ENCODE measurements at places on chromosomes 3 and 15.

DNA sequence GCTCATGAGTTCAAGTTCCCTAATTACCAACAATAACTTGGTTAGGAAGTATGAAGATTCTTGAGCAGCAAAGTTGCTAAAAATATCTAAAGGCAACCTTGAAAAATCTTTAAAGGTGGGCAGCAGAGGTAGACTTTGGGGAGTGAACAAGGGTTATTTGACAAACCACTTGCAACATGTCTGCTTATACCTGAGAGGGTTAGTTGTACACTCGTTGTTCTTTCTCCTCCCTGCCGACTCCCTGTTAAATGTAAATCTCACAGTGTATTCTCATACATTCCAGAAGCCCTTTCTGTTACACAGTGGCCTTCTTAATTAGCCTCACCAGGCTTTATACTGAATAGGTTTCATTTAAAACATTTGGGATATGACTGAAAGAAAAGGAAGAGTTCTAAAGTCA lies 121.7 kb downstream of the ARNT2 start:
- DNase-seq, result no peak

DNA sequence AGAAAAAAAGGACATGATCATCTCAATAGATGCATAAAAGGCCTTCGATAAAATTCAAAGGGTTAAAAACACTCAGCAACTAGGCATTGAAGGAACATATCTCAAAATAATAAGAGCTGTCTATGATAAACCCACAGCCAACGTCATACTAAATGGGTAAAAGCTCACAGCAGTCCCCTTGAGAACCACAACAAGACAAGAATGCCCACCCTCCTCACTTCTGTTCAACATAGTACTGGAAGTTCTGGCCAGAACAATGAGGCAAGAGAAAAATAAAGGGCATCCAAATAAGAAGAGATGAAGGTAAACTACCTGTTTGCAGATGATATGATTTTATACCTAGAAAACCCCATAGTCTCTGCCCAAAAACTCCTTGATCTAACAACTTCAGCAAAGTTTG lies 619.7 kb upstream of the LMCD1 start:
- DNase-seq, result no peak

- no peak for DNase-seq
These were observed 14.2 kb upstream of the MTMR10 start for GRCh38 chr15:31005660-31006059.

DNA sequence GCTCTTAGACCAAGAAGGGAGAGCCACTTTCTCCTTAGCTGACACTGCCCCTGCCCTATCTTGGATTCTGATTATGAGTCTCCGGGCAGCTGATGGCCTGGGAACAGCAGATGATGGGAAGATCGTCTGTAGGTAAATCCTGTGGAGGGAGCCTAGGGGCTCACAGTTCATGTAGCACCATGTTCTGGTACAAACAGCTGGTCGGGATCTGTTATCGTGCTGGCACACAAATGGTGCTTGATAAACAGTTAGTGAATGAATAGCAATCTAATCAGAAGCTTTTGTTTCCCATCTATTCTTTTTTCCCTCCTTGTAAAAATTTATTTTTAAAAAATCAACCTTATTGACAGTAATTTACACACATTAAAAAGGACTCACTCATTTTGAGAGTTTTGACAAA lies 26.8 kb downstream of the CDCP1 start:
- no peak for DNase-seq

DNA sequence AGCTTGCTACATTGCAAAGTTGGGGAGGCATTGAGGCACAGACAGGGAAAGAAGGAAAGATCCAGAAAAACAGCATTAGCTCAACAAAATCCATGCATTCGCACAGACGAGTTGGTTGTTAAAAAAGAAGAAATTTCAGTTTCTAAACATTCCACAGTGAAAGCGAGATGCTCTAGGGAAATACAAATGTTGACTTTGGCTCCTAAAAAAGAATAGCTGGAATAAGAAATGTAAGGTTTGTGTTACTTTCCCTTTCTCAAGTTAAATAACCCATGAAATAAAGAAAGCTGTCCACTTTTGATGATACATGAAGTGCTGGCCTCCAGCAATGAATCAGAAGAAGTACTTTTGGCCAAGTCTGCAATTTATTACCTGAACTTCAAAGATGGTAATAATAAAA lies 465.1 kb downstream of the ERC2 start:
- DNase-seq, result no peak

- peak; percentile 45 for DNase-seq
These were observed 175.8 kb upstream of the MME start for GRCh38 chr3:154904328-154904727.

- DNase-seq, result no peak
These were observed 46.7 kb downstream of the RTP1 start for GRCh38 chr3:187243933-187244524.

- no peak for DNase-seq
These were observed 1.4 kb downstream of the PAQR5 start for GRCh38 chr15:69299943-69300588.

- DNase-seq, result no peak
These were observed 302.8 kb upstream of the MDFIC2 start for GRCh38 chr3:70615286-70615685.

GRCh38 chr15:42384597-42384996 lies 25.3 kb downstream of the CAPN3 start:
- no peak for DNase-seq

DNA sequence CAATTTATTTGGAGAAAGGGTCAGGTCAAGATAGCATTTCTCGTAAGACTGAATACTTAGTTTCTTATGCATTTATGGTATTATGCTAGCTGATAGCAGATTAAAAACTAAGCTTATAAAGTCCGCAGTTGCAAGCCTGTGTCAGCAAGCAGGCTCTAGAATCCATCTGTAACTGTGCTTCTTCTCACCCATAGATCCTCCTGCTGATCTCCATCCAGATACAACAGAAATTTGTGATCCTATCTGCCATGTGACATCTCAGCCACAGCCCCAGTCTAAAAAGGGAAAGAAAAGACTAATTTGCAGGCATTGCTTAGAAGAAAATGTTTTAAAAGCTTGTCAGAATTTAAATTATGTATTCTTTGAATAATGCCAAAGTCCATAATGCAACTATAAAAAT lies 265.4 kb upstream of the CCDC54 start:
- DNase-seq, result no peak

DNA sequence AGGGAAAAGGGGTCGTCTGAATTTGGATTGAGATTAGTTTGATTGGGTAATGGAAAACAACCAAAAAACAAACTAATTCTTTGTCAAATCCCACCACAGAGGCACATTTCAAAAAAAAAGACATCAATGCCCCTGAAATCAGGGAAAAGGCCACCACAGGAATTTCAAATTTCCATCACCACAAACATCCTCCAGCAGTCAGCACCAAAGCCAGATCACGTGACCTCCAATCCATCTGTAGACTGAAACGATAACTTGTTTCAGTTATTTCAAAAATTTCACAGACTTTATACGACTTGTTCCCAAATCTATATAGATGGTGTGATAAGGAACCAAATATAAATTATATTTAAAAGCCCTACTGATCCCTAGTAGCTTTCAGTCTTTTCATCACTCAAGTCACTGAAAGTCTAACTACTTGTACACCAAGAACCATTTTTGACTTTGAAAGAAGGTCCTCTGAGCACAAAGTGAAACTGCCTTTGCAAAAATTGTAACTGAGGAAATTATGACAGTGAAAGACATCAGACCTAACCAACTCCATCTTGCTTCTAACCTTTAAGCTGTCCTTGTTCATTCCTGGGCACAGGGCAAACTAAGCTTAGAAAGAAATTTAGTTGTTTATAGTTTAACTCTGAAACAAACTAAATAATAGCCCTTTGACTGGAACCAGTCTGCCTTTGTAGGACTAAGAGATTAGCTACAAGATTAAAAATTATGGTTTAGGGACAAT lies 48.1 kb upstream of the PLCL2 start:
- no peak for DNase-seq

- DNase-seq, result no peak
These were observed 36.7 kb downstream of the CMTM7 start for GRCh38 chr3:32428092-32429068.

- DNase-seq, result no peak
These were observed 56.3 kb downstream of the CDIN1 start for GRCh38 chr15:36635681-36636080.

DNA sequence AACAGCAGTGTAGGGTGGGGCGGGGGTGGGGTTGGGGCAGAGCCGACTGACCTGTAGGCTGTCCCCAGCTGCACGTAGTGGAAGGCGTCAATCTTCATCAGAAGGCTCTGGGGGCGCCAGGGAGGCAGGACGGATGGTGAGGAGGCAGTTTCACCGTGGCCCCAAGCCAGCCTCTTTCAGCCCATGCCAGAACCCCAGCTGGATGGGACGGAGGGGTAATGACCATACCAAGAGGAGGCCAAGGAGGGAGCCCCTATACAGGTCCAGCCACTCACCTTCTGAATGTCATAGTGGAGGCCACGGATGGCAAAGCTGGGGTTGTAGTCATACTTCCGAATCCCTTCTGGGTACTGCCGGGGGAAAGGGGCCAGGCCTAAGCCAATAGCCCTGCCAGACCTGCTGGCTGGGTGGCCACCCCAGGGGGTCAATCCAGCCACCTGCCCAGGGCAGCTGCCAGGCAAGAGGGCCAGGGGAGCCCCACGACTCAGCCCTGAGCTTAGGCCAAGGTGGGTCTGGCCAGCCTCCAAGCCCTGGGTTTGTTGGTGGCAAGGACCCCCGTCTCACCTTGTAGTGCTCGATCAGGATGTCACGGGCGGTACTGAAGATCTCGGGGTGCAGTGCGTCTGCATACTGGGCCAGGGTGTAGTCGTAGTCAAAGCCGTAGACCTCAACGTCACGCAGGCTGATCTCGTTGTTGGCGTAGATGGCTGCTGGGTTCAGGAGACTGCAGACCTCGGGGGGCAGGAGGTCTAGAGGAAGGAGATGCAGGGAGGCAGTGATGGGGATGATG lies 4.9 kb downstream of the NT5DC2 start:
- no peak for DNase-seq

- DNase-seq, result no peak
These were observed 2.7 kb upstream of the LMAN1L start for GRCh38 chr15:74809956-74810355.

DNA sequence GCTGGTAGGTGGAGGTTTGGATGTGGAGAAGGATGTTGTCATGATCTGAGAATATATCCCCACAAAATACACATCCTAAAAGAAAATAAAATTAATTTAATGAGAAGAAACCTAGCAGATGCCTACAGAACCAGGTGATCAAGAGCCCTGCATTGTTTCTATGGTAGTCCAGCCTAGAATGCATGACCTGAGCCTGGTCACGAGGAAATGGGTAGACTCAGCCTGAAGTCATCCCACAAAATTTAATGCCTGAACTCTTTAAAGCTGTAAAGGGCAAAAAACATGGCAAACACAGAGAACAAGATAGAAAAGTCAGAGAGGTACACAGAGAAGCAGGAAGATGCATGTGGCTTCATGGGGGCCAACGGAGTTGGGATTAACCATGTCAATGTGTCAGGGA lies 36.0 kb downstream of the LDHAL6B start:
- no peak for DNase-seq

- no peak for DNase-seq
These were observed 134.0 kb downstream of the IL5RA start for GRCh38 chr3:2976212-2976611.

- DNase-seq, result no peak
These were observed 40.1 kb downstream of the VGLL4 start for GRCh38 chr3:11603628-11604027.

GRCh38 chr15:52649686-52650085 lies 29.5 kb downstream of the ATOSA start:
- DNase-seq, result no peak

DNA sequence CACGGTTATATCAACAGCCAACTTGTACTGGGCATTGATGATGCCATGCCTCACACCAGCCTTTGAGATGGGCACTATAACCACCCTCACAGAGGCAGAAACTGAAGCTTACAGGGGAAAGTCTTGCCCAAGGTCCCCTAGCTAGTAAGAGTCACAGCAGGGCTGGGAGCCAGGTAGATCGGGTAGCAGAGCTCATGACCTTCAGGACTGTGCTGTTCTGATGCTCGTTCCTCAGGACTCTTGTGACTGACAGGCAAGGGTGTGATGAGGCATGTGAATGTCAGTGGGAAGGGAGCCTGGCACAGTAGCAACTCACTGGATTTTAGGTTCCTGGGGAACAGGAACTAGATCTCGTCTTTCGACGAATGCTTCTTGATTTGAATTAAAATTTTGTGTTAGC lies 65.7 kb downstream of the RLBP1 start:
- no peak for DNase-seq

DNA sequence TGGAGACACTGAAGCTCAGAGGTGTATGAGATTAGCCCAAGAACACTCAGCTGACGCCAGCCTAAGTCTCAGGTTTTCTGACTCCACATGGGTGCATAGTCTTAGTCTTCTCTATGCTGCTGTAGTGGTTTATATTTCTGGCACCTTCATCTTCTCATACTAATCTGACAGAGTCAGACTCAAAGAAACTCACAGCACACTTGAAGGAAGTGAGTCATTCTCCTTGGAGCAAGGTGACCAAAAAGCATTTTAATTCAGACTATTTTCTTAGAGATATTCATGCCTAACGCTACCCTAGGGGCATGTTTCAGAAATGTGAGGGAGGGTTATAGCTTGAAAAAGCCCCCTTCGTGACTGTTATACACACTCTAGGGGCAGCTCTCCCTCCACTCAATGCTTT lies 775.3 kb upstream of the ARPP21 start:
- DNase-seq, result peak; percentile 45

- DNase-seq, result peak; percentile 45
These were observed 28.3 kb upstream of the CRYBG3 start for GRCh38 chr3:97793420-97794019.

DNA sequence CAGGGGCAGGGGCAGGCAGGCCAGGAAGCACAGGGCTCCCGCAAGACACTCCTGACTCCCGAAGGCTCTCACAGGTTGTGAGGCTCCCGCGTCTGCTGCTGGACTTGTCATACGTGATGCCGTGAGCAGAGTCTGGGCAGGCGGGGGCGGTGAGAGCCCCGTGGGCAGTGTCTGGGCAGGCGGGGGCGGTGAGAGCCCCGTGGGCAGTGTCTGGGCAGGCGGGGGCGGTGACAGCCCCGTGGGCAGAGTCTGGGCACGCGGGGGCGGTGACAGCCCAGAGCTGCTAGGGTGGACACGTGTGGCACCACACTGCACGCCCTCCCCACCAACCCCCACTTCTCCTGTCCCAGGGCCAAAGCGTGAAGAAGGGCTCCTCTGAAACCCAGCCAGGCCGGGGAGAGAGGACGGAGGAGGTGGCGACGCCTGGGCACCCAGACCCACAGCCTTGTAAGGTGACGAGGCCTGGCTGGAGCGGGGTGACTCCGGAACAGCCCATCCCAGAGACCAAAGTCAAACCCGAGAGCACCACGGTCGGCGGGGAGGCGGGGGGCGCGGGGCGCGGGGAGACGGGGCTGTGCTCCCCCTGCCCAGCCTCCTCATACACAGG lies 35.0 kb downstream of the TNK2 start:
- no peak for DNase-seq

DNA sequence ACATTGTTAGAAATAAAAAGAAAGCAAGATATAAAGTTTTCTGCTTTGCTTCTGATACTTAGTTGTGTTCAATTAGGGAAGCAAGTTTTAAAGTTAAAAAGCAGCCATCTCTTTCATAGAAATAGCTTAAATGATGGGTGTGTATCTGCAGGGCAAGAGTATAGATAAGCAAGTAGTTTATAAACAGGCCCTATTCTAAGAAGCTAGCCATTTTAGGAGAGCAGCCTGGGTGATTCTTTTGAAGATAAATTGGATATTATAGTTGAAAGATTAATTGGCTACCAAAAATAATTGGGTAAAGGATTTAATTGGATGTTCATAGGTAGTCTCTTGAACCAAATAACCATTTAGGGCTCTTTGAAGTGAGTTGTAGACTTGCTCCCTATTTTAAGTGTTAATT lies 5.6 kb downstream of the EIF3J start:
- no peak for DNase-seq

GRCh38 chr3:5021116-5022092 lies 42.2 kb downstream of the BHLHE40 start:
- DNase-seq, result peak; percentile 94

GRCh38 chr3:119497820-119498185 lies 544 bp upstream of the TIMMDC1 start:
- peak; percentile 40 for DNase-seq

Data from A172 (cell line).